ENCODE measurements at places on chromosomes 4 and X. TPM values are rescaled to one million over a fixed set of nuclear protein-coding genes. Genes with fewer than 3 reads are reported as not detected.

SOX3 gene
- total RNA-seq: not detected

VCX3B gene
- total RNA-seq: not detected

AMMECR1 gene
- total RNA-seq: 10.1 TPM

F9 gene
- total RNA-seq: 0.08 TPM

HERC5 gene
- total RNA-seq: 22.5 TPM

DNA sequence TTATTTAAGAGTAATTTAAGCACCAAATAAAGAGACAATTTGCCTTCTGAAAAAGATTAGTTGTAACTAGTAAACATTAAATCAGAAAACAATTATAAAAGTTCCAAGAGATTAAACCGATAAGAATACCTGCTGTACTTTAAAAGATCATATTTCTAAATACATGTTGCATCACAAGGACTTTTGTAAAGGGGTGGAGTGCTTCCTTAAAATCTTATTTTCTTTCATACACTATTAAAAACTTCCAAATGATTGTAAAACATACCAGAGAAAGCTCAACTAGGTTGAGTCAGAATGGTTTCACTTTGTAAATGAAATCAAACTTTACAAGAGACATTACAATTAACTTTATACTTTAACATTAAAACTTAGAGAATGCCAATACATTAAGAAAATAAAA is 41.8 kb downstream of the ACSL4 start:
- H3K4me1 ChIP-seq: no peaks in the 10 kb centered on the region
- DNase-seq: no peak
- no peak overlapping the region for H3K27ac ChIP-seq
- H3K4me3 ChIP-seq: no peak overlapping the region
- H3K27me3 ChIP-seq: no peaks in the 10 kb centered on the region
- H3K36me3 ChIP-seq: no peaks in the 10 kb centered on the region

DNA sequence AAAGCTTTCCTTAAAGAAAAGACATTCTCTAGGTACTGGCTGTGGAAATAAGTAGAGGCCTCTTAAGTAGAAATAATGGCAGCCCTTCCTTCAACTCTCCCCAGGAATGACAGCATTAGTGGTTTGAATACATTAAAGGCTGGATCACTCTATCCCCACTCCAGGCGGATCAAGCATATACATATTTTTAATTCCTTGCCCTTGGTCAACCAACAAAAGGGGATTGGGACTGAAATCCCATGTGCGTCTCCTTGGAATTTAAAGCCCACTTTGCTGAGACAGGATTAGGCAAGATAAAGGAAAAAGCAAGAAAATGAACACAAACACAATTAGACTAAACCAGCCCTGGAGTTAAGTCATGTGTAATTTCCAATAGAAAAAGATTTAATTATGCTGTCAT is 391.3 kb downstream of the PPP1R2C start:
- DNase-seq: no peak
- H3K4me3 ChIP-seq: no peak overlapping the region
- no peak overlapping the region for H3K27ac ChIP-seq
- no peaks in the 10 kb centered on the region for H3K4me1 ChIP-seq
- H3K36me3 ChIP-seq: no peaks in the 10 kb centered on the region
- no peaks in the 10 kb centered on the region for H3K27me3 ChIP-seq
